ENCODE measurements at places on chromosomes 12 and 14.

- no peak overlapping the region for H3K27ac ChIP-seq
- no peaks in the 10 kb centered on the region for H3K27me3 ChIP-seq
- H3K4me3 ChIP-seq, result no peak overlapping the region
- H3K4me1 ChIP-seq, result no peaks in the 10 kb centered on the region
- no peak for DNase-seq
- no peaks in the 10 kb centered on the region for H3K36me3 ChIP-seq
Observed at GRCh38 chr12:114648711-114649110, 35.3 kb downstream of the TBX3 start.

DNA sequence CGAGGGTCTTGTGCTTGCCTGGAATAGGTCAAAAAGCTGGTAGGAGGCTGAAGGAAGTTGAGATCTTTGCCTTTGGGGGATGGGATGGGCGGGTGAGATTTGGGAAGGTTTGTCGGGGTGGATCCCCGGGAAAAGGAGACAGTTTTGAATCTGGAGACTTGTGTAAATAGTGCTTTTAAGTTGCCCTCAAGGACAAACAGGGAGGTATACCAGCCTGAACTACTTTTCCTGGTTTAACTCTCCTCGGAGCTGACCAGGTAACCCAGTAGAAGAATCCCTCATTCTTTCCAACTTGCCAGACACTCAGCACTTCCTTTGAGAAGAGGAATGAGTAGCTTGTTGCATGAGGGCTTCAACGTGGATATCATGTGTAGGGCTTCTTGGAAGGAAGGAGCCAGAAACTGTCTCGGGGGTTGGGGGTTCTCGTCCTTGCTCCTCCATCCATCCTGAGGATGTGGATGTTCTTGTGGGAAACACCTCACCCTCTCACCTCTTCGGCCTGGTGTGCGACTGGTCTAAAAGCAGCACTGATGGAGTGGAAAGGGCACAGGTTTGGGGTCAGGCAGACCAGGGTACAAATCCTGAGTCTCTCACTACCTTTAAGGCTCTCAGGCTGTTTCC lies 1.9 kb downstream of the TEAD4 start:
- no peak overlapping the region for H3K4me3 ChIP-seq
- peaks cover 5% of the 10 kb centered on the region for H3K4me1 ChIP-seq
- H3K27me3 ChIP-seq, result no peaks in the 10 kb centered on the region
- no peak overlapping the region for H3K27ac ChIP-seq

- peak; percentile 25 for DNase-seq
- H3K36me3 ChIP-seq, result no peaks in the 10 kb centered on the region
- H3K4me1 ChIP-seq, result no peaks in the 10 kb centered on the region
- no peaks in the 10 kb centered on the region for H3K27me3 ChIP-seq
Observed at GRCh38 chr12:65742018-65743010, 82.0 kb upstream of the HMGA2 start.

DNA sequence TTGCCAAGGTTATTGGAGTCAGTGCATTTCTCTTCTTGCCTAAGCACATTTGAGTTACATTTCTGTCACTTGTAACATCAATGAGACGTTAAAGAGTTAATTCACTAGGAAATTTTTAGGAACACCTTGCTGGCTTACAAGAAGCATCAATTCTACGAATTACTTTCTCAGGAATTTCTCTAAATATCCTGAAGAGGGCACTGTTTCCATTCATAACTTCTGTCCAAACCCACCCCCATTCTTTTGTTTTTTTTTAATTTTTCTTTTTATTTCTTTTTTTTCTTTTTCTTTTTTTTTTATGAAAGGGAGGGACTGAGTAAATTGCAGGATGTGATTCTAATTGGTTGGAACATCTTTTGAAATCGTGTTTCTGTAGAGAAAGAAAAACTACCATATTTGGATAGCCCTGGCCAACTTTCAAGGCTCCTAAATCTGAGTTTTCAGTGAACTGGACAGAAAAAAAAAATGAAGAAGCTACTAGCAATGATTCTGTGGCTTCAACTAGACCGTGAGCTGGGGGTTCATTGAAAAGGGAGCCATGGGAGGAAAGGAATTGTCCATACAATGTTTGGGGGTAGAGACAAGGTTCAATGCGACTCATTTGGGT lies 285.3 kb downstream of the DAD1 start:
- no peaks in the 10 kb centered on the region for H3K4me1 ChIP-seq
- no peak for DNase-seq
- H3K27ac ChIP-seq, result no peak overlapping the region
- no peaks in the 10 kb centered on the region for H3K36me3 ChIP-seq
- H3K27me3 ChIP-seq, result no peaks in the 10 kb centered on the region
- H3K4me3 ChIP-seq, result no peak overlapping the region

GRCh38 chr12:92193846-92194245 lies 48.2 kb upstream of the BTG1 start:
- H3K27ac ChIP-seq, result no peak overlapping the region
- DNase-seq, result no peak
- H3K4me3 ChIP-seq, result no peak overlapping the region
- no peaks in the 10 kb centered on the region for H3K4me1 ChIP-seq

DNA sequence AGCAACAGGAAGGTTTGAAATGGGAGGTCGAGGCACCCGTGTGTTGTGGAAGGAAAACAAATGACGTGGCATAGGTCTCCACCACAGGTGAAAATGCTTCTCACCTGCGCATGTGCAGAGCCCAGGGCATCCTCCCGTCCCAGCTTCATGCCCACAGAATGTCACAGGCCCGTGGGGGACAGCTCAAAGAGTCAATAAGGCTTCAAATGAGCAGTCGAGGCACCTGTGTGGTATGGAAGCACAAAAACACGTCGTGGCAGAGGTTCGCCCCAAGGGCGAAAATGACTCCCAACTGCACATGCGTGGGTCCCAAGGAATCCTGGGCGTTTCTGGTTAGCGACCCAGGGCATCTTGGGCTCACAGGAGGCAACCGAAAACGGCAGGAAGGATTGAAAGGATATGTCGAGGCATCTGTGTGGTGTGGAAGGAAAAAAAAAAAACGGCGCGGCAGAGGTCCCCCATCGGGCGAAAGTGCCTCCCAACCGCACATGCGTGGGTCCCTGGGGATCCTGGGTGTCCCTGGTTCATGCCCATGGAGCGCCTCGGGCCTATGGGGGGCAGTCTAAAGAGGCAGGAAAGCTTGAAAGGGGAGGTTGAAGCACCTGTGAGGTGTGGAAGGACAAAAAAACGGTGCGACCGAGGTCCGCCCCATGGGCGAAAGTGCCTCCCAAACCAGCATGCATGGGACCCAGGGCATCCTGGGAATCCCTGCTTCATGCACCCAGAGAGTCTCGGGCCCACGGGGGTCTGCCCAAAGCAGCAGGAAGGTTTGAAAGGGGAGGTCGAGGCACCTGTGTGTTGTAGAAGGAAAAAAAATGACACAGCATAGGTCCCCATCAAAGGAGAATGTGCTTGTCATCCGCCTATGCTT lies 578.5 kb downstream of the ALG10 start:
- no peak overlapping the region for H3K4me3 ChIP-seq
- DNase-seq, result no peak
- no peaks in the 10 kb centered on the region for H3K27me3 ChIP-seq
- H3K27ac ChIP-seq, result no peak overlapping the region
- H3K36me3 ChIP-seq, result no peaks in the 10 kb centered on the region

- no peak overlapping the region for H3K27ac ChIP-seq
- no peak overlapping the region for H3K4me3 ChIP-seq
- no peaks in the 10 kb centered on the region for H3K27me3 ChIP-seq
- peaks cover 3% of the 10 kb centered on the region for H3K4me1 ChIP-seq
- no peak for DNase-seq
Observed at GRCh38 chr12:59593761-59594160, 2.1 kb upstream of the SLC16A7 start.

GRCh38 chr14:78605897-78606500 lies 435.8 kb downstream of the NRXN3 start:
- H3K4me3 ChIP-seq, result no peak overlapping the region
- no peaks in the 10 kb centered on the region for H3K27me3 ChIP-seq
- H3K36me3 ChIP-seq, result no peaks in the 10 kb centered on the region
- no peak overlapping the region for H3K27ac ChIP-seq

GRCh38 chr12:43577381-43577780 lies 25.4 kb upstream of the ADAMTS20 start:
- H3K27ac ChIP-seq, result no peak overlapping the region
- H3K4me3 ChIP-seq, result no peak overlapping the region
- DNase-seq, result no peak
- H3K36me3 ChIP-seq, result no peaks in the 10 kb centered on the region

DNA sequence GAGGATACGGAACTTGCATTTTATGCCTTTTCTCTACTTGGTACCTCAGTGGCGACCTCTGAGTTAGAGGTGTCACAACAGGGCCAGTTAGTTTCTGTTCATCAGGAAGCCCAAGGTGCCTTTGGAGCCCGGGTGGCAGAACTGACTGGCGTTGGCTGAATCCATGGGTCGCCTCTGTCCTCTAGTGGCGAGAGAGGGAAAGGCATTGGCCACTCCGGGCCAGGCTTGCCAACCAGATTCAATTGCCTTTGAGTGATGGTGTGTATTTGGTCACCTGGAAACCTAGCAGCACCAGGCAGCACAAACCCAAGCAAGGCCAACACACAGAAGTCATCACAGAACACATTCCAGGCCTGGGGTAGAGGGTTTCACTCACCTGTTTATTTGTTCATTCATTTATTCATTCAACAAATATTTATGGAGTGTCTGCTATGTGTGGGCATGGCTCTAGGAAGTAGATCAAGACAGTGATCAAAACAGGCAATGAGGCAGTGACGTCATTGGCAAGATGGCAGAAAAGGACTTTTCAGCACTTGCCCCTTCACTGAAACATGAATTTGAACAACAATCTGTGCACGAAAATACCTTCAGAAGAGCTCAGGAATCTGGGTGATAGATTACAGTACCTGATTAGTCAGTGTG lies 40.5 kb upstream of the KCNA5 start:
- no peak for DNase-seq
- no peak overlapping the region for H3K4me3 ChIP-seq
- no peak overlapping the region for H3K27ac ChIP-seq
- no peaks in the 10 kb centered on the region for H3K27me3 ChIP-seq
